Breast epithelium (tissue), 4 donors: ENCODE measurements at places on chromosomes 7 and 10.

DNA sequence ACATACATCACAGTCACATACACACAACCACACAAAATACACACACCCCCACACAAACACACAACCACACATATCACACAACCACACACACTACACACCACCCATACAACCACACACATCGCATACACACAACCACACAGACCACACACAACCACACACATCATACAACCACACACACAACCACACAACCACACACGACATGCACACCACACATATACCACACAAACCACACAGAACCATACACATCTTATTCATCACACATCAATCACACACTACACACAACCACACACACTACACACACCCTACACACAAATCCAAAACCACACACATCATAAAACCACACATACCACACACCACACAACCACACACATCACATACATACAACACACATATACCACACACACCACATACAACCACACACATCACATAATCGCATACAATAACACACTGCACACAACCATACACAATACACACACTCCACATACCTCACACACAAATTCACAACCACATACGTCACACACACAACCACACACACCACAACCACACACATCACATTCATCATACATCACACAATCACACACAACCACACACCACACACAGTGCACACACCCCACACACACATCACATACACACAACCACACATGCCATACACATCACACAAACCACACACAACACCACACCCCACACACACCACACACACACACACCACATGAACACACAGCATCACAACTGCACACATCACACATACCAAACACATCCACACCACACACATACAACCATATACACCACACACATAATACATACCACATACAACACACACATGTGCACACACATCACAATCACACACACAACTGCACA, 30.4 kb downstream of the GPRIN2 start:
- peak; percentile 17 for DNase-seq

- DNase-seq, result no peak
Observed at GRCh38 chr7:100830396-100830795, 3.1 kb upstream of the EPHB4 start.

DNA sequence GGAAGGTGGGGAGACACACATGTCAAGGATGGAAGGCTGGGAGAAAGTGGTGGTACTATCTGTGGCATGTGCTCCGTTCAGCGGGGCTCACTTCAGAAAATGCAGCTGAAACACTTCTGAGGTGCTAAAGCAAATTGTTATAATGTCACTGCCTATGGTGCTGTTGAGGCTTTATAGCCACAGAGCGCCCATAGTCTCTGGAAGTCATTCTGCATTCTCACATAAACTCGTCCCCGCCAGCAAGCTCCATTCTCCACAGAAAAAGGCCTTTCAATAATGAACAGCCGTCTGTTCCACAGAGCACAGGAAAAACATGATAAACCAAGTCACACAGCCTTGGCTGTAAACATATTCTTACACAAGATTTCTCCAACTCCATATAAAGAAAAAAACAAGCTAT, 131.9 kb downstream of the TAX1BP1 start:
- DNase-seq, result no peak

GRCh38 chr7:155729847-155730246, 82.4 kb downstream of the SHH start:
- no peak for DNase-seq

DNA sequence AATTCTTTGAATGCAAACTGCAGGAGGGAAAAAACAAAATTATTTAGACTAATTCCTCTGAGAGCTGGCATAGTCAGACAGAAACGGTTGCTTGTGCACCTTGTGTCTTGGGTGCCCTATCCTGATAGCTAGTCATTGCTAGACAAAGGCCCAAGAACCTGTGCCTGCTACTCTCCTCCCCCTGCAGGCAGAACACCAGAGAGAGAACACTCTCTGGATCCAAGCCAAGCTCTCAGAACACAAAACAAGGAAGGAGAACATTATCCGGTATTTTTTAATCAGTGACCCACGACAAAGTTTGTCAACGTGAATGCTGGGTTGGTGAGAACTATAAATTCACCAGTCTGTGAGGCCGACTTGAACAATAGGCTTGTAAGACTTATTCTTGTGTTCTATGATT, 18.8 kb upstream of the PPP1R9A start:
- DNase-seq, result peak; percentile 23
